CD4-positive, alpha-beta T cell treated with Interleukin-6 at 100 ng/mL for 8 hours (primary cell): ENCODE measurements at places on chromosomes 7 and 10.

DNA sequence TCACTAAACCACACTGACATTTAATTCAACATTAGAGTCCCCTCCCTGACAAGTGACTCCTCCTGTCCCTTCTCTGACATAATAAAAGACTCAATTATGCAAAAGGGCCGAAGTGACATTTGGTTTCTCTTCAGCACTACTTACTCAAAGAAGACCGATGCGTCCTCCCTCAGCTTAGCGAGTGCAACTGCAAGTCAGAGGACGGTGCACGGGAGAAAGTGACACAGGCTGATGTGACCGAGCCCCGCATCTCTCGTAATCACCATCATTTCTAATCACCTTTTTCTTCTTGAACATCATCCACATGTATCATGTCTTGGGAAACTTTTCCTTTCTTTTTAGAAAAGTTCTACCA lies 155.7 kb downstream of the TCERG1L start:
- DNase-seq, result no peak

DNA sequence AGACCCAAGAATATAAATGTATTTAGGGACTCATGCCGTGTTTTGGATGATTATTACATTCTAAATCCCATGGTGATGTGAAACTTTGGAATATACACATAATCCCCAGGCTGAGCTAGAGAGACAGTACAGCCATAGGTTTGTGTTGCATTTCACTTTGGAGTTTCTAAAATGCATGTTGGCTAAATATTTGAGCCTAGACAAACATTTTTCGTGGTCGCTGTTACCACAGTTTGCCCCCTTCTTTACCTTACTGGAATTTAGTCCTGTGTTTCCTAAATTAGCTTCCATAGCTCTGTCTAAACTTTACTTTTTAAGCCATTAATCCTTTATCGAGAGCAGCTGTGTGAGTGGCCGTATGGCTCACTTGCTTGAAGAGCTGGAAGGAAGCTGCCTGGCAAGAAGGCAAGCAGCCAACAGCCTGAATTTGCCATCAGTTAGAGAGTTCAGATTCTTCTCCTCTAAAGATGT lies 192.0 kb downstream of the BICC1 start:
- DNase-seq, result no peak

DNA sequence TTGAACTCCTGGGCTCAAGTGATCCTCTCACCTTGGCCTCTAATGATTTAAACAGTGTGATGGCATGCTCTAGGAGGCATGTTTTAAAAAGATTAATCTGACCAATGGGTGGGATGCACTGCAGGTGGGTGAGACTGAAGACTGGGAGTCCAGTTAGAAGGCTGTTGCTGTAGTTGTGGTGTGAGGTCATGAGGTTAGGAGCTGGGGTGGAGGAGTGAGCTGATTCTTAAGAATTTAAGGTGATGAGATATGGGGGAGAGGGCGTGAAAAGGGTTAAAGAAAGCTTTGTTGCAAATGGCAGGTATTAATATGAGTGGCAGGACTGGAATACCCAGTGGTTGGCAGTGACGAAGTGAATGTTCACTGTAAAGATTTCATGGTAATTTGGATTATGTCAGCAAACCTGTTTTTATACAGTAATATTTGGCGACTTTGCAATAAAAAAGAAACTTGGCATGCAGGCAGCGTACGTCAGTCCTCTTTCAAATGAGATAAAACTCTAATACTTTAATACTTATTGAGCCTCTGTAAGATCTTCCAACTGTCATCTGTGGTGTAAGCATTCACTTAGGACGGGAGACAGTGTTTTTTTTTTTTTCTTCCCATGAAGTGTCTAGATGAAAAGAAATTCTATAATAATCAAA lies 72.8 kb upstream of the MTPN start:
- no peak for DNase-seq

DNA sequence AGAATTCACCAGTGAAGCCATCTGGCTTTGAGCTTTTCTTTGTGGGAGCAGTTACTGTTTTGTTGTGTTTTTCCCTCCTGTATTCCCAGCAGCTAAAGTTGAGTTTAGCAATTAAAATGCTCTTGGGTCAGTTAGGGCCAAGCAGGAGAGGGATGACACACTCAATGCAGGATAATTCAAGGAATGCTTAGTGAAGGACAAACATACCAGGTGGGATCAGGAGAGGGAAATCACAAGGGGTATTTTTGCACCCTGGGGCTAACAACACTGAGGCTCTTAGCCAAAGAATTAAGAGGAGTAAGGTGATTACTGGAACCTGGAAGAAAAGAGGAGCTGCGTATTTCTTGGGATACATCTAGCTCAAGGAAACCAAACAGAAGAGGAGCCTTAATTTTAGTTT lies 82.4 kb upstream of the KCND2 start:
- no peak for DNase-seq

DNA sequence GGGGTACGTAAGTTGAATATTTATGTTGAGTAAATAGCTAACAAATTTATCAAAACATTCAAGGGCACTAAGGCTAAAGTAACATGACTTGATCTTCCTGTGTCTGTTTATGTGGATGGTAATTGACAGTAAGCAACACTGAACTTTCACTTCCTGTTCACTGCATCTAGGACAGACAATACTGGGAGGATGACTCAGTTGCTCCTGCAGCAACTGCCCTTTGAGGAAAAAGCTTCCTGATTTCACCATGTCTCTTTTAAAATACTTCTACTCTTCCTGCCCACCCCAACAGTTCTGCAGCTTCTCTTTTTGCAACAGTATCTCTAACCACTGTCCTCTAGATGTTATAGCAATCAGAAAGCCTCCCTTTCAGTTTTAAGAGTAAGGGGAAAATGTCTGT lies 76.6 kb upstream of the HGF start:
- DNase-seq, result no peak

GRCh38 chr10:126336801-126337200 lies 51.5 kb downstream of the ADAM12 start:
- DNase-seq, result no peak
